ENCODE measurements at places on chromosomes 7 and 10.

- no peak for DNase-seq
Observed at GRCh38 chr10:27503498-27504006, 552 bp upstream of the RAB18 start.

GRCh38 chr7:30612658-30613265 is 18.1 kb downstream of the GARS1 start:
- DNase-seq = peak; percentile 48

DNA sequence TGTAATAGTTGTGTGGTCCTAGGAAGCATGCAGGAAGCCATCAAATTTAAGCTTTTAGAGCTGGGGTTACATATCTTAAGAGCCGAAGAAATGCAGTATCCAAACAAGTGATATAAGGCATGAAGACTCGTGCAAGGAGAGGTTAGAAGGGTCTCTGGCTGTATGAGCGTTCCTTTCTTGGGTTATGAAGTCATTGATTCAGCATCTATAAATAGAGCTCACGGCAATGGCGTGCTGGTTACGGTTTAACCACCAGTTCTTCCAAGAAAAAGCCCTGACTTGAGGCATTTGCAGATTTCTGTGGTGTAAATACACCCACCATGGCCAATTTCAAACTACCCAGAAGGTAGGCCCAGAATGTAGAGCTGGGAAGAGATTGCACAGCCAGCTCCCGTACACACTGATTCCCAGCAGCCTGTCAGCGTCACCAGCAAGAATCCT is 72.0 kb upstream of the KAT6B start:
- DNase-seq = peak; percentile 63

GRCh38 chr7:12488341-12488740 is 82.2 kb upstream of the SCIN start:
- no peak for DNase-seq

DNA sequence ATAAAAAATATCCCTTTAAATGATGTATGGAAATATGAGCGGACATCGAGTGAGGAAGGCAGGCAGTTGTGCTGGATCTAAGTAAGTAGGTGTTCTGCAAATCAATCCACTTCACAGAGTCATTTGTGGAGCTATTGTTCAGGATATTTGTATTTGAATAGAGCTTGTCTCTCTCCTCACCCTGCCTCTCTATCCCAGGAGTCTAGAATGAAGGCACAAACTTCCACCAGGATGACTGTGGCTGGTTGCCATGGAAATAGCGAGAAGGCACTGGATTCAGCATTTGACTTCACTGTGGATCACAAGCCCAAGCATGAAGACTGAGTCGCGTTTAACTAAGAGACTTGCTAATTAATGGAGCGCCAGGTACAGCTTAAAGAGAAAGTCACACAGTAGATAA is 53.2 kb downstream of the NPY start:
- DNase-seq = no peak

DNA sequence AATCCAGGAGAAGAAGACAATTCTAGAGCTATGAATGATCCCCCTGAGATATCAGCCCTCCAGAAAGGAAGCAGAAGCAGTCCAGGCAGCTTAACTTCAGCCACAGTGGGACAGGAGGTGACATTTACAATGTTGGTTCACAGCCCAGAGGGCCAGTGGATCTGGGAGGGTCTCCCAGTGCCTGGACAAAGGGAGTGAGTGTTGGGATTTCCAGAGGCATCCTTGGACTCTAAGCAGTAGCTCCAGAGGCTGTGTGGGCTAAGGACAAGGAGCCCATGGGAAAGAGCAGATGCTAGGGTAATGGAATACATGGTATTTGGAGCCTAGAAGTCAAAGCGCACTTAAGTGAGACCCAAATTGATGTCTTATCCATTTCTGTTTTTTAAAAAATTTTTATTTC is 97.4 kb upstream of the NUPR2 start:
- no peak for DNase-seq

DNA sequence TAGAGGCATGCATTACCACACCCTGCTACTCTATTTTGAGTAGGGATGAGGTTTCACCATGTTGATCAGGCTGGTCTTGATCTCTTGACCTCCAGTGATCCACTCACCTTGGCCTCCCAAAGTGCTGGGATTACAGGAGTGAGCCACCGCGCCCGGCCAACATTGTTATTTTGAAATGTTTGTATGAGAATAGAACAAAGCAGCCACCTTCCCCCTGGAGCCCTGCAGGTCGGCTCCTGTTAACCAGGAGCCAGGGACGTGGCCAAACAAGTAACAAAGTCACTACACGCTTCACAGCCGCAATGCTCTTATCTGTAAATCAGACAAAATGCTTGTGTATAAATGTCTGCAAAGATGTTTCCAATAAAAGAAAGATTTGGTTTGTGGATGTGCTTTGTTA is 295.4 kb downstream of the CNTNAP2 start:
- no peak for DNase-seq

DNA sequence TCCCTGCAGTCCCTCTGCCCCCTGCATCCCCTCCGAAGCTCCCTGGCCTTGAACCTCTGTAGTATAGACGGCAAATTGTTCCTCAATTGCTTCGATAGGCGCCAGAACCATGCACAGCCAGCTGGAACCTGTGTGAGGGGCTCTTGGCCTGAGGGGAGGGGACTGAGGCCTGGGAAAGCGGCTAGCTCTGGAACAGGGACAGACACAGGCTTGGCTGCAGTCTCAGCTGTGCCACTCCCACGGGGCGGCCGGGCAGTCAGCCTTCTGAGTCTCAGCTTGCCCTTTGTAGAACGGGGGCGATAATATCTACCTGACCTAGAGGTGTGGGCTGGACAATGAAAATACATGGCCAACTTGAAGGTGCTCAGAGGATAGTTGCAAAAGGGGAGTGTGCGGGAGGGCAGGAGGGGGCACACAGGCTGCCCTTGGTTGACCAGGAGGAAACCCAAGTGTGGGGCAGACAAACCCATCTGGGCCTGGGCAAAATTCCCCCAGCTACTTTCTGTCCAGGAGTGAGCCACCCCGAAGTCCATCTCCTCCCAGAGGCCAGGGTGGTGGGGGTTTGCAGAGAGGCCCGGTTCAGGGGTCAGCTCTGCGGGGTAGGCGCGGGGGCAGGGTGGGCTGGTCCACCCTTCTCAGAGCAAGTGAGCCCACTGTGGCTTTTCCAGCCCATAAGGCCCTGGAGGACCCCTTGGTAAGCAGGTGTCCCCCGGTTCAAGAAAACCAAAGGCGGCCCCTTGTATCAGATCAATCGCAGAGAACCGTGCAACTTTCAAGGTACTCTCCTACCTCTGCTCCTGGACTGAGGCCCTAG is 4.6 kb downstream of the CRYGN start:
- DNase-seq = no peak

DNA sequence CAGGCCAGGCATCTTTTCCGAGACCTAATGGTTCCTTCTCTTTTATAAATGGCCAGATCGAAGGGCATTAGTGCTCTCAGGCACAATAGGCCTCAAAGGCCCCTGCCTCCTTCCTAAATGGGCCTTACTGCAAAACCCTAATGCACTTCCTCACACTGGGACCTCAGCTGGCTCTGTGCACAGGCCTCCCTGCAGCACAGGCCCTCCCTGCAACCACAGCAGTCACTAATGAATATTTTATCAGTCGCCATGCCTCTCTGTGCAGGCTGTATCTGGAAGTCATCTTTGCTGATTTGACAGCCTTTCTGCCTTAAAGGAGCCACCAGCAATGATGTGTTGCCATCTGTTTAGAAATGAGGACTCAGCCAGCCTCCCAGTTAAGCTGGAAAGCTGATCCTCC is 54.9 kb upstream of the SDK1 start:
- no peak for DNase-seq

DNA sequence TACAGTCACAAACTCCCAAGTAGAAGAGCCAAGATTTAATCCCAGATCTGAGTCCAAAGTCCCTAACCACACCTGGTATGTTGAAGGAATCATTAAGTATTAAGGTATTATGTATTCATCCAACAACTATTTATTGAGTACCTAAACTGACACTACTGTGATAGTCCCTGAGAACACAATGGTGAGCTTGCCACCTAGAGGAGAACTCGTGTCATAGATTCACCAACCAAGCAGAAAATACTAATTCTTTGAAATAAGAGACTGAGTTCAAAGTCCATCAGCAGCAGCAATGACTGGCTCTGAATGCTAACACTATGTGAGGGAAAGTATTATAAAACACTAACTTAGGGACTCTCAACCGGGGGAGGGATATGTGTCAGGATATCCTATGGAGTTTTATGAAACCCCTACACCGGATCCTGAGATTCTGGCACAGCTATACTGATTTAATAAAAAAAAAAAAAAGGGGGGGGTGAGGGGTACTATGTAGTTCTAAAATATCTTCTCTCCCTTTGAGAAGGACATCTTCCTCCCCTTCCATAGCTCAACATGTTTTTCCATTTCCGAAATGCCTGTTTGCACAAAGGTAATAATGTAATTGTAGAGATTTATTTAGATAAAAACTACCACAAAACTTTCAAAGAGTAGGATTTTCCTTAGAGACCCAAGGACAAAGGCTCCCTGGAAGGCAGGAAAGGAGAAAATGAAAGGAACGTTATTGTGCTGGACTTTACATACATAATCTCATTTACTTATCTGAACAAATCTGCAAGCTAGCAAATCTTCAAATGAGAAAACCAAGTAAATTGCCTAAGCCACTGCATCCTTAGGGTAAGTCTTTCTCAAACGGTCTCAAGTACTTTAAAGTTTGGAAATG is 1.6 kb downstream of the NCOA4 start:
- peak; percentile 74 for DNase-seq

- no peak for DNase-seq
Observed at GRCh38 chr10:123359539-123359938, 205.3 kb downstream of the BUB3 start.

DNA sequence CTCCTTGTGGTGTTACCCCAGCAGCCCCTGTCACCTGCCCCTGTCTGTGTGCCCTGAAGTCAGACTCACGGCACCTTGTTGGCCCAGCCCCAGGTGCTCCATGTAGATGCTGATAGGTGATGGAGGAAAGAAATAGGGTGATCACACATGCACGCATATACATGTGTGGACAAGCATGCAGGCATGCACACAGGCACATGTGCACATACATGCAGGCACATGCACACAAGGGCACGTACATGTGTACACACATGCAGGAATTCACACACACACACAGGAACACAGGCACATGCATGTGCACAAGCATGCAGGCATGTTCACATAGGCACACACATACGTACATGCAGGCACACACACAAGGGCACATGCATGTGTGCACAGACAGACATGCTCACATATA is 16.6 kb upstream of the ELFN1 start:
- DNase-seq = no peak

GRCh38 chr10:31142026-31142425 is 110.4 kb upstream of the ZNF438 start:
- peak; percentile 90 for DNase-seq

DNA sequence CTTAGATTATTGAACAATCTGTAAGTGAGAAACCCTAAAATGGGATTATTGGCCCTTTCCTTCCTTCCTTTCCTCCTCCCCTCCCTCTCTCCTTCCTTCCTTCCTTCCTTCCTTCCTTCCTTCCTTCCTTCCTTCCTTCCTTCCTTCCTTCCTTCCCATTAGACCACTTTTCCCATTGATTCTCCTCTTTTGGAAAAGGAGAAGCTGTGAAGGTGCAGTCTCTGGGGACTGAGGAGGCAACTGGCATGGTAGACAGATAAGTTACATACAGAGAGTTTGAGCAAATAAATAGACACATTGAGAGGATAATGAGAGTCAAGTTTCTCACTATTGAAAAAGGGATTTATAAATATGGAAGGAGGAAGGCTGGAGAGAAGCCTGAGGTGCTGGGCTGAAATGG is 45.0 kb upstream of the CCDC7 start:
- DNase-seq = no peak

GRCh38 chr10:69869291-69869961 is 67.7 kb downstream of the COL13A1 start:
- DNase-seq = peak; percentile 69

DNA sequence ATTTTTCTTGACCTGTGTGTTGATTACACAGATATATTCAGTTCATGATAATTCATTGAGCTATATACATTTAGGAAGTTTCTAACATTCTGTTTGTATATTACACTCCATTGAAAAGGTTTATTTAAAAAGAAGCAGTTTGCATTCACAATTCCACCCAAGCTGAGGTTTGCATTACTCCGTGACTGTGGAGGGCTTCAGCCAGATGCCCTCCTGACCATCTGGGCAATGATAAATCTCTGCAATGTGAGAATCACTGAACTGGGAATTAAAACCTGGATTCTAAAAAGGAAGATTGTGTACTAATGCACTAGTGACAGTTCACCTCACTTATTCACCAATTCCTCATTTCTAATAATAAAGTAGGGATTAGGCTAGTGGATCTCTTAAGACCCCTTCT is 36.4 kb upstream of the CYP2C9 start:
- DNase-seq = no peak

DNA sequence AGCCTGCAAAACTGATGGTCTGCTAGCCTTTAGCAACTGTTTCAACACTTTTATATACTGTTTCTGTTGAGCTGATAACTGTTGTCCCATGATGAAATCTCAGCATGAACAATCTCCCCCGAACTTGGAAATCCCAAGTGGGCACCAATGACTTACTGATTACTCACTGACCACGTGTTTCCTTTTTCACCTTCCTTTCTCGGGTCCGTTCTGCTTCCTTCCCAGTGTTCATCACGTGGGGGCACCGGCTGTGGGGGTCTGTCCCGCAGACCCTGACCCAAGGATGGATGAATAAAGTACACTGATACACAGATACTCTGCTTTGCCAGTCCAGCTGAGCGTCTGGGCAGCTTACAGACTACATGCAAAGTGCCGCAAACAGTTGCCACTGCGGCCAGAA is 39.0 kb upstream of the RASGEF1A start:
- peak; percentile 3 for DNase-seq

DNA sequence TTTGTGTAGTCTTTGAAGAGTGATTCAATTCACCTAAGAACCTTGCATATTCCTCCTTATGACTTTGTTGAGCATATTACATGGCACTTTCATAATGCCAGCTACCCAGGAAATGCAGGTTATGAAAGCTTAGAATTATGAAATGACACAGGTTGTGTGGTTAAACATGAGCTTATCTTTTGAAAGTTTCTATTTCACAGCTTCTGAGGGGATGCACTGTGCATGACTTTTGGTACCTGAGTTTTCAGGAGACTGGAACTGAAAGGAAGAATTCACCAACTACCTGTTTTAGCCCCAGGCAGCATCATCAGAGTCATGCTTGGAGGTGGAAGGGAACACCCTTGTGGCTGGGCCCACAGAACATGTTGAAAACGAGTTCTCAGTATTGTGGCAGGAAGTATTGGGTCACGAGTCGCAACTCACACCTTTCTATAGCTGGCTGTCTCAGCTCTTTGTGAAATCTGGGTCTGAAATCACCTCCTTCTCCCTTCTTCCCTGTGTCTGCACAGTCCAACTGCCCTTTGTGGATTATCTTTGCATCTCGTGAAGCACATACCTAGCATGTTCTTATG is 228.2 kb downstream of the PTEN start:
- no peak for DNase-seq

DNA sequence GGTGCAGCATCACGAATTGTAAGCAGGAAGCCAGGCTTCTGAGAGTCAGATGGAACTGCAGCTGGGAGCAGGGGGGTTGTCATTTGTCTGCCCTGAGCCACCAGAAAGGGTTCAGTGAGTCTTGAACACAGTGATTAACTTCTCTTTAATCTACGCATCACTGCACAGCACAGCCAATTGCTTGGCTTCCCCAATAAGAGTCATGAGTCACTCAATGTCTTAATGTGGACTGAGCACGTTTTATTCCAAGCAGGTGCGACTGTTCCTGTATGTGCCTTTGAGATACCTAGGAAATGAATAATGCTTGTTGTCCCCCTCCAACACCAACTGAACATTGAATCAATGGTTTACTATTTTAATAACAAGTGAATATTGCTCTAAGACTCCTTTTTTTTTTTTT is 26.0 kb upstream of the PLEKHA1 start:
- no peak for DNase-seq

Data from EH (cell line).